Caudate nucleus (tissue), 63 donors: ENCODE measurements at places on chromosomes 5 and 9.

GRCh38 chr5:124644138-124644537 lies 102.3 kb downstream of the ZNF608 start:
- DNase-seq, result no peak

DNA sequence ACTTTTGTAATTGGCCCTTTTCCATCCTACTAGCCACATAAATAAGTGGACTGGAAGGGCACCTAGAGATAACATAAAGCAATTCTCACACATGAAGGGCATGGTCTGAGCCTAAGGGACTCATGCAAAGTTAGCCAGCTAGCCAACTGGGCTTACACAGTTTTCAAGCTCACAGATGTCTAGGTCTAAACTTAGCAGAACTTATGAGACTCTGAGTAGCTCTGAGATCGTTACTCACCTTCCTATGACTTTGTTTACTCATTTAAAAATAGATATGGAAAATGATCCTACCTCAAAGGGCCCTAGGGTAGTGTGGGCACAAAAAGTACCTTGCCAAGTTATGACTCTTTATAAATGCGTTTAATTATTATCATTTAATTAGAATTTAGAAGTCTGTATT lies 410.4 kb upstream of the MPDZ start:
- DNase-seq, result no peak

GRCh38 chr9:115391168-115391825 lies 273.3 kb upstream of the TNC start:
- DNase-seq, result no peak

DNA sequence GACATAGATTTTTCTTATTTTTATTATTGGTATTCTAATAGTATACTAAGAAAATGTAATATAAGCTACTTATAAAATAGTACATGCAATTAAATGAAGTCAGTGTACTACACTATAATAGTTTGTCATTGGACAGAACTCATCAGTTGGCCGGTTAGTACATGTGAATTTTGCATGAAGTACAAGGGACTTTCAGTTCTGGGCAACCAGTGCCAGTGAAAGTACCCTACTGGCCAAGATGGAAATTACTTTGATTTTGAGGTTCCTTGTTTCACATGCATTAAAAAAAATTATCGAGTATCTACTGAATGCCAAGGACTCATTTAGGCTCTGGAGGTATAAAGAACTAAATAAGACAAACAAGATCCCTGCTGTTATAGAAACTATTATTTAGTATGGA lies 213.4 kb upstream of the ELL2 start:
- DNase-seq, result no peak

DNA sequence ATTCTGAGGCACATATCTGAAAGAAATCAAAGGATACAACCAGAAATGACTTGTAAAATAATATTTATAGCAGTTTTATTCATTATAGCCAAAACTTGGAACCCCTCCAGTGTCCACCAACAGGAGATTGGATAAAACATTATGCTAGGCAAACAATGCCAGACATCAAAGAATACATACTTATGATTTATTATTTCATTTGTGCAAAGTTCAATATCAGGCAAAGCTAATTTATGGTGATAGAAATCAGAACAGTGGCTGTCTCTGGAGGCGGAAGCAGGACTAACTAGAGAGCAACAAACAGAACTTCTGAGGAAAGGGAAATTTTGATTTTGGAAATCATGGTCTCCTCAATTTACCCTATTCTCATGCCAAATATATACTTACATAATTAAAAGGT lies 193.1 kb downstream of the ICE1 start:
- no peak for DNase-seq

- DNase-seq, result no peak
Measured at GRCh38 chr9:84139296-84140070, 158.9 kb downstream of the RMI1 start.

DNA sequence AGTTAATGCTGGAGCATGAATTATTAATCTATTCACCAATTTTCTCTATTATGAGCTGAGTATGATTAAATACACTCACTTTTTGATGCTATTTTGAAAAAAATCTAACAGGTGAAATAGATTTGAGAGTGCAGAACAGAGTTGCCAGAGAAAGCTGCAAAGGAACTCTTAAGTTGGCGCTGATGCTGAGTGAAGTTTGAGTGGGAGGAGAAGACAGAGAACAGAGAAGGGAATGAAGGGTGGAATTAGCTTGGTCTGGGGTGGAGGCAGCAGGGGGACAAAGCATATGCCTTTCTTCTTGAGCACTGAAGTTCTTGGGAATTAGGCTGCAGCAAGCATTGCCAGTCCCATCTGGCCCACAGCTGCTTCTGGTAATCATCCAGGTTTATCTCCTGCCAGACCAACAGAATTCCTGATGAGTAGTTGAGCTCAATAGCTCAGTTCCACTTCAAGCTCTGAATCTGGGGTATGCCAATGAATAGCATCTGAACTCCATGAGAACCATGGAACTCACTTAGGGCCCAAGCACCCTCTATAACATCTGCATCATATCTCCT lies 290.1 kb downstream of the HINT1 start:
- no peak for DNase-seq

GRCh38 chr9:100084128-100084453 lies 14.7 kb downstream of the ERP44 start:
- DNase-seq, result no peak

GRCh38 chr5:80070338-80071056 lies 35.3 kb downstream of the THBS4 start:
- DNase-seq, result no peak

DNA sequence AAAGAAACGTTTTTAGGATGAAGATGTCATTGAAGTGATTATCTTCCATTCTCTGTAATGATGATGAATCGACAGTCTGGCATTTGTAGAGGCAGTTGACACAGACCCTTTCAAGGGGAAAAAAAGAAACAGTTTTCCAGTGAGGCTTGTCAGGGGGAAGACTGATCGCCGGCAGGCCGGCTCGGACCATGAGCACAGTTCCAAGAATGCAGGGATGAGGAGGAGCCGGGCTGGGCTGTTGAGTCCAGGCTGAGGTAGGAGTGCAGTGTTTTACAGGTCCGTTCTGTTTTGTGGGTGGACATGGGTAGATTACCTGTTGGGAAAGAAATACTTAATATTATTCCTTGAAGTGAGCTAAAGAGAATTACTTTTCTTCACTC lies 194.6 kb downstream of the AOPEP start:
- DNase-seq, result no peak

DNA sequence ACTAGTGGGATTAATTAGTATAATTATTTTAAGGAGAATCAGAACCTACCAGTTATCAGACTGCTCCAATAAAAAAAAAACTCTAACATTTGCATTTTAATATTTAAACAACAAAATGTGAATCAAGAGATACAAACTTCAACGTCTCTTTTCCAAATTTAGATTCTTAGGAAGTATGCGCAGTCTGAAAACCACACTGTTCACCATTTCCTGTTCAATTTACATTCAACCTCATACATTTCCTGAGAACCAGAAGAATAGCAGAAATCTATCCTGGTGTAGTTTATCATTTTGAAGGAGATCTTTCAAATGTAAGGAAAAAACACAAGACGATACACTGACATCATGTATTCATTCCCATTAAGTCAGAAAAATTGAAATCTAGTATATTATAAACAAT lies 869.2 kb downstream of the EFNA5 start:
- no peak for DNase-seq

GRCh38 chr5:122400341-122400740 lies 88.3 kb downstream of the SNCAIP start:
- no peak for DNase-seq

- no peak for DNase-seq
Measured at GRCh38 chr5:121038438-121038837, 574.3 kb downstream of the PRR16 start.

GRCh38 chr5:39998518-39998917 lies 573.7 kb upstream of the DAB2 start:
- DNase-seq, result no peak

DNA sequence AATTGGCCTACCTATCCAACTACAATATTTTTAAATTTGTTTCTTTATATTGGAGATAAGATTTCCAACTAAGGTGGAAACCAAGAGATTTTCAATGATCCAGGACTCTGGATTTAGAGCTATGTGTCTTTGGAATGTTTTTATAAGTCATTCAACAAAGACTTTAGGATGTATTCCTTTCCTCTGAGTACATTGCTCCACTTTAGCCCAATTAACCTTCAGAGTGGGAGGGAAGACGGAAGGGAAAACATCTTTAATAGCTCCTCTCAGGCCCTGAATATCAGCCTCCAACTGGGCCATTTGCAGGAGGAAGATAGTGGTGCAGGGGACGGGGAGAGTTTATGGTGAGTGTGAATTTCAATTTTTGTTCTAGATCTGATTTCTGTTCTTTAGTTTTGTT lies 239.2 kb downstream of the PIK3R1 start:
- DNase-seq, result no peak

- DNase-seq, result no peak
Measured at GRCh38 chr9:34521406-34522045, 1.3 kb downstream of the ENHO start.

GRCh38 chr9:131715906-131716305 lies 24.0 kb downstream of the RAPGEF1 start:
- DNase-seq, result no peak
